A549 treated with CORT108297 at 1 μM for 4 hours (cell line): ENCODE measurements at places on chromosomes 16 and 17. TPM values are rescaled to one million over a fixed set of nuclear protein-coding genes. Genes with fewer than 3 reads are reported as not detected.

HLF gene
- total RNA-seq: 0.08 to 0.23 TPM (median 0.16 TPM) in 5 replicates

CLEC3A gene
- total RNA-seq: not detected in 5 replicates

MRPL38 gene
- total RNA-seq: 89.3 to 135 TPM (median 123 TPM) in 5 replicates

GCSH gene
- total RNA-seq: 53.8 to 64.1 TPM (median 57.5 TPM) in 5 replicates

RCVRN gene
- total RNA-seq: not detected in 5 replicates
